ENCODE measurements at places on chromosomes 1 and 21.

GRCh38 chr1:27548858-27549719 lies 54.9 kb downstream of the AHDC1 start:
- no peak for DNase-seq

DNA sequence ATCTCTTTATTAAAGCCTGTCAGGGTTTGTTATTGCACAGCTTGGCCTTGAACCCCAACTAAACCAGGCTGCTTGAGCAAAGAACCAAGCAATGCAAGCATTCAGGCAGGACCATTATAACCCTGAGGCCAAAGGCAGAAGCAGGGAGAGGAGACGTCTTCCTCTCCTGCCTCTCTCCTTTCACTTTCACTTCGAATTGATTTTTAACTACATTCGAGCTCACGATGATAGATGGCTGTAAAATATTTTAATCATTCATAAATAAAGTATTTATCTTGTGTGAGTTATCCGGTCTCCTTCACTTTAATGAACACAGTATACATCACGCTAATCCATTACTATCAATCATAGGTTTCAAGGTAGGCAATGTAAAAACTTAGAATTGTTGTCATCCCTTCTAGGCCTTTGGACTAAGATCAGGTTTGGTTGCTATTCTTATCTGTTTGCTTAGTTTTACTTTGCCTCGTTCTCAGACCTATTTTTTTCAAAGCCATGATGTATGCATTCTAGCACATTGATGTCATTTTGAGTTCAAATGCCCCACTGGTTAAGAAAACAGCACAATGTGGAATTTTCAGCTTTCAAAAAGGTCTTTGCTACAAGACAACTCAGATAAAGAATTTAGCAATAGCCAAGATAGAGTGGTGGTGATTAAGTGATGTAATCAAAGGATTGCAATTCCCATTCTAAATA lies 480.2 kb upstream of the RUNX1 start:
- DNase-seq = no peak

GRCh38 chr1:11051781-11052511 lies 4.9 kb upstream of the MASP2 start:
- DNase-seq = no peak

- DNase-seq = no peak
Observed at GRCh38 chr1:17791480-17791879, 36.3 kb downstream of the ACTL8 start.

GRCh38 chr1:172602706-172603105 lies 56.2 kb upstream of the FASLG start:
- no peak for DNase-seq

GRCh38 chr1:109826930-109827349 lies 63.2 kb upstream of the EPS8L3 start:
- no peak for DNase-seq

GRCh38 chr21:33908760-33909159 lies 6.8 kb downstream of the ATP5PO start:
- no peak for DNase-seq

- DNase-seq = no peak
Observed at GRCh38 chr21:45876381-45877170, 105.0 kb upstream of the COL6A1 start.

DNA sequence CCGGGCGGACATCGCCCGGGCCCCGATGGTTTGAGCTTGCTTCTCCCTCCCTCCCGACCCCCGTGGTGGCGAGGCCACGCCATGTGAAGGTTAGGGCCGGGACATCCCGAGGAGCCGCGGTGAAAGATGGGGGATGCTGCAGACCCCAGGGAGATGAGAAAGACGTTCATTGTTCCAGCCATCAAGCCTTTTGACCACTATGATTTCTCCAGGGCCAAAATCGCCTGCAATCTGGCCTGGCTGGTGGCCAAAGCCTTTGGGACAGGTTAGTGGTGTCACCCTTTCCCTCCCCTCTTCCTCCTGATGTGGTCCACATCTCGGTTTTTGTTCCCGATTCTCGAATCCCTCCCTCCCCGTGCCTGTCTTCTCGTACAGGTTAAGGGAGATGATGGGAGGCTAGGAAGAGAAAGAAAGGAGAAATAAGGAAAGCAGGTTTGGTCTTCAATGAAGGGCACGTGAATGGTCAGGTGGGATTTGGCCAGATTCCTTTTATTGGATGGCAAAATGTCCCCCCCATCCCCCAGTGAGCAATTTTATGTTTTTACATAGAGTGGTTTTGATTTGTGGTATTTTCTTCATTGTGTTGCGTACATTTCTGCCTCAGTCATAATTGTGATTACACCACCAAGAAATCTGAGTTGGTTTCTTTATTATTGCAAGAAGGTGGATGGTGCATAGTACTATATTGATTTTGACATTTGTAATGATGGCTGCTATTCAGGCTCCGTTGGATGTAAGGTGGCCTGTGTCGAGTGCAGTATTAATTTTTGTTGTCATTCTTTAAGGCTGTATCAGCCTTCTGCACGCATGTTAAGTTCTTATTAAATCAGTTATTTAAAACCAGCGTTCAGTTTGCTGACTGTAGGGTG lies 1.2 kb downstream of the CAMSAP2 start:
- DNase-seq = no peak

GRCh38 chr21:26171258-26172100 lies 909 bp upstream of the APP start:
- no peak for DNase-seq

- no peak for DNase-seq
Observed at GRCh38 chr21:38766987-38767722, 38.6 kb upstream of the ETS2 start.

All from T1000 (cell line).